ENCODE measurements at places on chromosomes 6 and 20. TPM values are rescaled to one million over a fixed set of nuclear protein-coding genes. Genes with fewer than 3 reads are reported as not detected.

Gene POU3F2
- not detected for total RNA-seq

Gene CD83
- 0.32 TPM for total RNA-seq

Gene NKX2-2
- not detected for total RNA-seq

Gene LPA
- total RNA-seq, result not detected

Gene MAPK13
- total RNA-seq, result 10.8 TPM

Gene CUTA
- total RNA-seq, result 155 TPM

Gene LST1
- total RNA-seq, result not detected

Gene PLN
- total RNA-seq, result 5.2 TPM

Gene RIN2
- 57.7 TPM for total RNA-seq

Gene POM121L2
- not detected for total RNA-seq

Gene MUCL3
- not detected for total RNA-seq

Gene BEND6
- 13.4 TPM for total RNA-seq

Gene SLC22A1
- total RNA-seq, result 0.32 TPM

Gene COL12A1
- total RNA-seq, result 1,107 TPM

Gene CBFA2T2
- 5.6 TPM for total RNA-seq

Gene CD2AP
- total RNA-seq, result 30.0 TPM

Gene DSN1
- total RNA-seq, result 16.8 TPM

Gene GHRH
- total RNA-seq, result not detected

Gene LY6G6D
- total RNA-seq, result not detected

Gene RSPO4
- not detected for total RNA-seq

Gene ID1
- total RNA-seq, result 18.0 TPM

Gene MUC21
- total RNA-seq, result not detected

Gene PTGIS
- total RNA-seq, result 6.1 TPM

Gene DSP
- total RNA-seq, result 28.1 TPM

Gene NNAT
- 1.3 TPM for total RNA-seq

Gene GPX5
- not detected for total RNA-seq

Gene CENPW
- 12.5 TPM for total RNA-seq

Gene LTB
- total RNA-seq, result not detected

Gene ARMH2
- total RNA-seq, result not detected

Gene RAET1L
- total RNA-seq, result not detected

Gene PNLDC1
- total RNA-seq, result 0.32 TPM

Gene AFDN
- total RNA-seq, result 32.2 TPM

Gene ADGRG6
- total RNA-seq, result 33.2 TPM

Gene COL10A1
- total RNA-seq, result 4.3 TPM

Gene CGA
- total RNA-seq, result not detected

Gene FGD2
- total RNA-seq, result not detected

Gene SEMG1
- total RNA-seq, result not detected

Gene SIRPD
- total RNA-seq, result under 0.01 TPM

Gene RNF144B
- 0.97 TPM for total RNA-seq

Gene KHDC1L
- 0.43 TPM for total RNA-seq

Gene RIPPLY2
- total RNA-seq, result not detected

Gene LGSN
- 0.32 TPM for total RNA-seq

Gene HSPA1L
- total RNA-seq, result 0.97 TPM

All from fibroblast of villous mesenchyme (primary cell).